ENCODE measurements at places on chromosomes 3 and 15. TPM values are rescaled to one million over a fixed set of nuclear protein-coding genes. Genes with fewer than 3 reads are reported as not detected.

DAZL gene
- not detected for total RNA-seq

GRK7 gene
- total RNA-seq: not detected

TGM5 gene
- not detected for total RNA-seq

IQCH gene
- 5.0 TPM for total RNA-seq

ITGB5 gene
- total RNA-seq: 135 TPM

CCDC174 gene
- total RNA-seq: 12.1 TPM

APOD gene
- 2.1 TPM for total RNA-seq

ICE2 gene
- total RNA-seq: 33.6 TPM

TMPRSS7 gene
- not detected for total RNA-seq

SLC2A2 gene
- not detected for total RNA-seq

LMLN gene
- 5.9 TPM for total RNA-seq

SCAMP5 gene
- total RNA-seq: 0.50 TPM

LYZL4 gene
- not detected for total RNA-seq

All from fibroblast of lung (primary cell).